ENCODE measurements at places on chromosomes 13 and 19.
A peak's percentile ranks its signal among the peaks of the same experiment; 100 is the strongest.

DNA sequence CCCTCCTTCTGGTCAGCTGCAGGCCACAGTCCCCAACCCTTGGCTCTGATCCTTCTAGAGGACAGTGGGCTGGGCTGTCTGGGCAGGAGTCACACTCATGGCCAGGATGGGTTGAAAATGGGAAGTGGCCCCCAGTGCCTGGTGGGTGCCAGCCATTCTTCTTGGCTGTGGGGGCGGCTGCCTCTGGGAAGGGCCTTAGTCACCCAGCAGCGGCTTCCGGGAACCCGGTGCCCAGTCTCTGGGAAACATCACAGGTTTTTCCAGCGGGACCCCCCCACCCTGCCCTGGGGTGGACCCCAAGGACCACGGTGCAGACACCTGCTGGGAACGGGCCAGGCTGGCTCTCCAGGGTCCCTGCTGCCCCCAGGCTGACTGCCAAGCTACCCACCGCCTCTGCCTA is 27.3 kb upstream of the SLC7A10 start:
- DNase-seq, result no peak

GRCh38 chr13:79528759-79529191 is 47.8 kb downstream of the NDFIP2 start:
- no peak for DNase-seq

DNA sequence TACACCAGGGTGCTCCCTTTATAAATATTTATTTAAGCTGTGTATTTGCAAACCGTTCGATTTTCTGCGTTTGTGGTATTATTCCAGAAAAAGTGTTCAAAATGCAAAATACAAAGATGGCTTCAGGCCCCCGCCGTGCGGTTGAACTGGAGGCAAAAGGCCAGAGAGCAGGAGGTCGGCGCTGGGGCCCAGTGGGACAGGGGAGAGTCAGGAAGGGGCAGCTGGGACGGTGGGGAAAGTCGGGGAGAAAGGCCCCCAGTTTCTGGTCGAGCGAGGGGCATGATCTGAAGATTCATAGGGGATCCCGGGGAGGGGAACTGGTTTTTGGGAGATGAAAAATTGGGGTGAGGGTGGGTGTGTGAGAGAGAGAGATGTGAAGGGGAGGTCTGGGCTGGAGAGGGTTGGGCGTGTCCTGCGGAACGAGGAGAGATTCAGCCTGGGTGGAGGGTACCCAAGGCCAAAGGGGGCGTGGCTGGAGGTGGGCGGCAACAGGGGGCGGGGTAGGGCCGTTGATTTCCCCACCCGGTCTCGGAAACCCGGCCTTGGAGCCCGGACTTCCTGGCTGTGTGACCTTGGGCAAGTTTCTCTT is 678 bp downstream of the ISOC2 start:
- DNase-seq, result no peak

DNA sequence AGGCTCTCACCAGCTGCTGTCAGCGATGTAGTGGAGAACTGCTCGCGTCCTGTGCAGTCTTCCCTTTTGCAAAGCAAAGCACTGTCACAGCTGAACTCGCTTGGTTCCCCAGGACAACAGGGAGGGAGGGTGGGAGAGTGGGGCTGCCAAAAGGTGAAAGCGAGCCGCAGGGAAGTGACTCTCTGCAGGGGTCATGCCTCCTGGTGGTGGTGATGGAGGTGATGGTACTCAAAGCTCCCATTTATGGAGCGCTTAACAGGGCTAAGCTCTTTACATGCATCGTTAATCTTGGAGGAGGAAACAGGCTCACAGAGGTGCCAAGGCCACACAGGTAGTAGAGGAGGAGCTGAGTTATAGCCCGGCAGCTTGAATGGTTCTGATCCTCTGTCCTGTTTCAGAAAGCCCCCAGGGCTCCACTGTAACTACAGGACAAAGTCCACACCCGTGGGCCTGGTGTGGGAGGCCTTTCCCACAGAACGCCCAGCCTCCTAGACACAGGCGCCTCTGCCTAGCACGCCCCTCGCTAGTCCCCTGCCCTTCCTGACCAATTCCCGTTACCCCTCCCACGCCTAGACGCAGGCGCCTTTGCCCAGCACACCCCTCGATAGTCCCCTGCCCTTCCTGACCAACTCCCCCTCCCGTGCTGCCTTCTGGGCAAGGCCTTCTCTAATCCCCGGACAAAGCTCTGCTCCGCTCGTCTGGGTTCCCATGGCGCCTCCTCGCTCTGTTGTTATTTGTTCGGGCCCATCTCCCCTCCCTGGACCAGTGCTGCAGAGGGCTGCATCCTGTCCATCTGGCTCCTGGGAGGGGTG is 10.7 kb downstream of the PPP1R37 start:
- DNase-seq, result no peak

DNA sequence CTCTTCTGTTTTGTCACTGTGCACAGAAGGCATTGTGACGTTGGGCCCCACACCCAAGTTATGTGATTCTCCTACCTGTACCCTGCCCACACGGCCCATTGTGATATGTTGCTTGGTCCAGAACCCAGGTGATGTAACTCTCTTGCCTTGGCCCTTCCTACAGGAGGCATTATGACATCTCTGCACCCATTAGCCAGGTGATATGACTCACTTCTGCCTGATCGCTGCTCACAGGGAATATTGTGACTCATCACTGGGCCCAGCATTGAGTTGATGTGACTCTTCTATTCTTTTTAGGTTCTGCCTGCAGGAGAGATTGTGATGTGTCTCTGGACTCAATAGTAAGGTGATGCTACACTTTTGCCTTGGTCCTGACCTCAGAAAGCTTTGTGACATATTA is 65.4 kb upstream of the ZNF91 start:
- no peak for DNase-seq

GRCh38 chr13:100983111-100983510 is 308.5 kb upstream of the TMTC4 start:
- DNase-seq, result no peak

DNA sequence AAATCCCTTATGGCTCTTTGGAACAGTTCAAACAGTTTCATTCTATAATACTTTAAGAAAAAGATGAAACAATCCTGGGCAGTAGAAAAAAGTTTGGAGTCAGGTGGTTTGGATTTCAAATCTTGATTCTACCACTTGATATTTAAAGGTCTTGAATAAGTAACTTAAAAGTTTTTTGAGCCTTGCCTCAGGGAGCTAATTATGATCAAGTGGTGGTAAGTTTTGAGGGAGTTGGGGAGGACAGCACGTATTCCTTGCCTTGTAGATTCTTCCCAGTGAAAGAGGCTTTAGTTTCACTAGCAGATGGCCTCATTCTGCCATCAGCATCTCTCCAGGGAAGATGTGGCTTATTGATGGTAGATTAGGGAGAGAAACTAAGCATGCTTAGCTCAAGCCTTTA is 168.4 kb upstream of the CSNK1A1L start:
- DNase-seq, result no peak

DNA sequence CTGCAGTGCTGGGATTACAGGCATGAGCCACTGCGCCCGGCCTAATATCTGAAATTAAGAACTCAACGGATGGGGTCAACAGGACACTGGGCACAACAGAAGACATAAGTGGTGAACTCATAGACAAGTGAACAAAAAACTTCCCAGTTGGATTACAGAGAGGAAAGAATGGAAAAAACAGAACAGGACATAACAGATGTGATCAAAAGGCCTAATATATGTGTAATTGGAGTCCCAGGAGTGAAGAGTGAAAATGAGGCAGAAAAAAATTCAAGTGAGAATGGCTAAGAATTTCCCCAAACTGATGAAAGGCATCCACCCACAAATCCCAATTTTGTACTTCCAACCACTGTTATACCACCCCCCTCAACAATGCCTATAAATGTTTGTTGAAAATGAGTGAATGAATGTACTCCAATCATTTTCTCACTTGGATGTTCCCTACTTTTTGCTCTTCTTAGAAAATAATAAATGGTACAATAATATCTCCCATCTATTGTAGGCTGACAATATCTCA is 18.3 kb upstream of the ANGPTL8 start:
- no peak for DNase-seq

DNA sequence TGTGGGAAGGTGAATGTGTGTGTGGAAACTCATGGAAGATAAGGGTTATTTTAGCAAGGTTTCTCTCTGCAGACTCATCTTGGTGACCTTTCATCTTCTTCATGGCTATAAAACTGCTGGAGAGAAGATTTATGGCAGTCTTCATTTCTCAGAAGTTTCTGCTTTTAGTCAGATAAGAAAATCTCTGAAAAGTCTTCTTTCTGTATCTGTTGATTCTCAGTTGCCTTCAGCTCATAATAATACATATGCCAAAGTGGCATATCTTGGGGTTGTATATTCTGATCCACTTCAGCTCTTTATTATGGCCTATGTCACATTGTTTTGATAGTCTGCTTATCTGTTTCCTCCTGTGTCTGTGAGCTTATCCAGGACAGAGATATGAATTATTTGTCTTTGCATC is 143.3 kb upstream of the TMTC4 start:
- DNase-seq, result no peak

- no peak for DNase-seq
These were observed 90.2 kb downstream of the RAB20 start for GRCh38 chr13:110471156-110471832.

DNA sequence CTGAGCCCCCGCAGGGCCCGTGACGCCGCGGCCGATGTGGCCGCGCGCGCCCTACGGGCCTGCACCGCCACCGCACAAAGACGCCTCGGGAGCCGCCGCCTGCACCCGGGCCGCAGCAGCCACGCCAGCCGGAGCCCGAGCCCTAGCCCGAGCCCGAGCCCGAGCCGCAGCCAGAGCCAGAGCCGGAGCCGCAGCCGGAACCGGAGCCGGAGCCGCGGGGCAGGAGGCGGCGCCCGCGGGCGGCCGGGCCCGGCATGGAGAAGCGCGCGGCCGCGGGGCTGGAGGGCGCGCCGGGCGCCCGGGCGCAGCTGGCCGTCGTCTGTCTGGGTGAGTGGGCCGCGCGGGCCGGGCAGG is 379 bp downstream of the LRP3 start:
- DNase-seq, result no peak

DNA sequence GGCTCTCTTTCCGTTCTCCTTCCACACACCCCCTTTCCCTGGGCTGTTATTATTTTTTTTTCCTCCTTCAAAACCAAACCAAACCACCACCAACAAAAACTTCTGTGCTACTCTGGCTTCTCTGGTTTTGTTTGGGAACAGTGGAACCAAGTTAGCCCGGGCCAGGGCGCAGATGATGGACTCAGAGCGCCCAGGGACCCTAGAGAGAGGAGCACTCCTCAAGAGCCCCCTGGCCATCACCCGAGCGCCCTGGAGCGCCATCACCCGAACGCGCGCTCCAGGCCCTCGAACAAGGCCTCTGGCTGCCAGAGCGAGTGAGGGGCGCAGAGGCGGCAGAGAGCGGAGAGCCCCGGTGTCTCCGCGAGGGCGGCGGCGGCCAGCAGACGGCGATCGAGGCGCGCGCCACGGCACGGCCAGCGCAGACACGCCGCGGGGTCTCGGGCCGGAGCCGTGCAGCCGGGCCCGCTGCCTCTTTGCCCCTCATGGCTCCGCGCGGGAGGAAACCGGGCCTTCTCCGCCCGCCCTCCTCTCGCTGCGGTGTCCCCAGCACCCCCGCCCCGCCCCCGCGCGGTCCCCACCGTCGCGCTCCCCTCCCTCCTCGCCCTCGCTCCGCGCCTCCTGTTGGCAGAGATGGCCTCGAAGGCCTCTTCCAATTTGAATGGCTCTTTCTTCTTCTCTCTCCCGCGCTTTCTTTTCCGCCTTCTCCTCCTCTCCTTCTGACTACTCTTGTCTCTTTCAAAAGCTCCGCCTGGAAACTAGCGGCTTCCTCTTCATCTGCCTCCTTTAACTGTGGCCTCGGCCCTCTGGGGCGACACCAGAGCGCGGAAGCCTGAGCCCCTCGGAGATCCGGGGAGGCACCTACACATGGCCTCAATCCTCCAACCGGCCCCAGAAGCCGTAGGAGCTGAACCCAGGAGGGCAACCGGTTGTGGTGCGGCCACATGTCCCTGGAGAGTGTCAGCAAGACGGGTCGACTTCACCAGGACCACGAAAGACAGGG is 4.1 kb upstream of the SOX1 start:
- DNase-seq, result no peak

GRCh38 chr19:2123682-2124387 is 27.1 kb downstream of the IZUMO4 start:
- DNase-seq, result no peak

DNA sequence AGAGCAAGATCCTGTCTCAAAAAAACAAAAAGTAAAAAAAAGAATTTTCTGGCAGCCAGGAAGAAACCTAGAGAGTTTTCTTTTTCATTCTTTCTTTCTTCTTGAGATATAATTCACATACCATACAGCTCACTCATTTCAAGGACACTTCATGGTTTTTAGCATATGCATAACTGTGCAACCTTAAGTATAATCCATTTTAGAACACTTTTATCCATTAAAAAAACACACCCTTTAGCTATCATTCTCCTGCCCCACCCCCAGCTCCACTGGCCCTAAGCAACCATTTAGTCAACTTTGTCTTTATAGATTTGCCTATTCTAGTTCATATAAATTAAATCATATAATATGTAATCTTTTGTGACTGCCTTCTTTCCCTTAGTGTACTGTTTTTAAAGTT is 8.1 kb upstream of the IPO5 start:
- no peak for DNase-seq

DNA sequence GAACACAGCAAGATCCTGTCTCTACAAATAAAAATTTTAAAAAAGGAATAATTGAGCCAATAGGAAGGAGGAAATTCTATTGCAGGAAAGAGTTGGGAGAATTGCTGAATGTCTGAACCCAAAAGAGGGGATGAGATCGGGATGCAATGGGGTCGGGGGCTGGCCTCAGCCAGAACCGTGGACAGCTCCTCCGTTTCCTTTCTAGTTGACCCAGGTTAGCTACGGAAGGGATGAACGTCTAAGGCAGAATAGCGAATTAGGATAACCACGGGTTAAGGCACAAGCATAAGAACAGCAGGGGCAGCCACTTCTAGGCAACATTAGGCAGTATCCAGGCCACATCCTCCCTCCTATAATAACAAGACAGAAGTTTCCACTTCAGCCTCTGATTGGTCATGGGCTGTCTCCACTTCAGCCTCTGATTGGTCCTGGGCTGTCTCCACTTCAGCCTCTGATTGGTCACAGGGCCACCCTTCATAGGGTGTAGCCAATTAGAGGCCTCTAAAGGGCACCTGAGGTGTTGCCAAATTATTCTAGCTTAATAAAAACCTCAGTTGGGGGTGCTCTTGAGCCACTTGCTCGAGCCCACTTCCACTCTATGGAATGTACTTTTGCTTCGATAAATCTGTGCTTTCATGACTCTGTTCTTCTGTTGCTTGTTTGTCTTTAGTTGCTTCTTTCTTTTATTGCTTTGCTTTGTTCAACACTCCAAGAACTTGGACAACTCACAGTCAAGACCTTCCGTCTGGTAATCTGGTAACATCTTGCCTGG is 24.9 kb upstream of the TPM4 start:
- DNase-seq, result peak; percentile 25

GRCh38 chr19:51780270-51780669 is 14.7 kb upstream of the FPR3 start:
- no peak for DNase-seq

All from stimulated activated CD4-positive, alpha-beta T cell treated with anti-CD3 and anti-CD28 coated beads, Interleukin-2, amount 100 ng/mL, for 4 hours (primary cell).